ENCODE measurements at places on chromosomes 7 and 10. TPM values are rescaled to one million over a fixed set of nuclear protein-coding genes. Genes with fewer than 3 reads are reported as not detected.

The KLF14 gene
- 0.60 TPM for total RNA-seq

The EPHA1 gene
- total RNA-seq, result not detected

The CTAGE6 gene
- not detected for total RNA-seq

The AQP1 gene
- 25.9 TPM for total RNA-seq

The KDM7A gene
- 0.47 TPM for total RNA-seq

The VIPR2 gene
- total RNA-seq, result not detected

The JCAD gene
- total RNA-seq, result 3.2 TPM

The FXYD4 gene
- not detected for total RNA-seq

- DNase-seq, result no peak
Observed at GRCh38 chr7:98933321-98933720, 55.0 kb downstream of the TRRAP start.

- DNase-seq, result peak; percentile 88
Observed at GRCh38 chr7:26603631-26604030, 260.8 kb downstream of the SKAP2 start.

DNA sequence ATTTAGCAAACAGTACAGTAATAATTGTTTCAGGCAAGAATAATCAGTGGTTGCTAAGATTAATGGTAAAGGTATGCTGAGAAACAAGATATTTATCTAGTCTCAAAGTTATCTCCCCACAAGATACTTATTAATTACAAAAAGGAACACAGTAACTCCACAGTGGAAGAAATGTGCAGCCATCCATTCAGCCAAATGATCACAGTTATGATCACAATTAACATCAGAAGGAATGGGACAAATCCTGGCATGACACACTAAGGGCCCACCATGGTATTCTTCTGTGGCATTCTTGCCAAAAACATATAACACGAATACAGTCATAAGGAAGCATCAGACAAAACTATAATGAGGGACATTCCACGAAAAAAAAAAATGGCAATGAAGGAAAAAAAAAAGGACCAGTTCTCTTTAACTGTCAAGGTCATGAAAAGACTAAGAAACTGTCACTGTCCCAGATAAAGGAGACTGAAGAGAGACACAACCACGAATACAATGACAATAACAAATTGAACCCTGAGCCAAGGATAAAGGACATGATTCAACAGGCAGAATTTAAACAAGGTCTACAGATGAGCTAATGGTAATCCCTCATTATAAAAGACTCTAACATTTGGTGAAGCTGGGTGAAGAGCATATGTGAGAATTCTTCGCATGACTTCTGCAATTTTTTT lies 20.9 kb downstream of the NUDCD3 start:
- no peak for DNase-seq

DNA sequence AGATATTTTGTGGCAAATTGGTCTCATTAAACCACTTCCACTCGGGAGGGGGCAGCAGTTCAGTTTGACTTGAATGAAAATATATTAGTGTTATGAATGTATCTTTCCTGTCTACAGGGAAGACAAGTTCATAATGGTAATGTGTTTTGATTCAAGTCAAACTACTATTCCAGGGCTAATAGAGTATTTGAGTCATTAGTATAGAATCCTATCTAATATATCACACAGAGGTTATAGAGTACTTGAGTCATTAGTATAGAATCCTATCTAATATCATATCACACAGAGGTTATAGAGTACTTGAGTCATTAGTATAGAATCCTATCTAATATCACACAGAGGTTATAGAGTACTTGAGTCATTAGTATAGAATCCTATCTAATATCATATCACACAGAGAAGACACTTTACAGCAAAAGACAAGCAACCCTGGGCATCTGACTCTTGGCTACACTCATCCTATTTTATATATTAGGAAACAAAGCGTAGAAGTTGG lies 199.7 kb upstream of the MAGI2 start:
- peak; percentile 22 for DNase-seq

DNA sequence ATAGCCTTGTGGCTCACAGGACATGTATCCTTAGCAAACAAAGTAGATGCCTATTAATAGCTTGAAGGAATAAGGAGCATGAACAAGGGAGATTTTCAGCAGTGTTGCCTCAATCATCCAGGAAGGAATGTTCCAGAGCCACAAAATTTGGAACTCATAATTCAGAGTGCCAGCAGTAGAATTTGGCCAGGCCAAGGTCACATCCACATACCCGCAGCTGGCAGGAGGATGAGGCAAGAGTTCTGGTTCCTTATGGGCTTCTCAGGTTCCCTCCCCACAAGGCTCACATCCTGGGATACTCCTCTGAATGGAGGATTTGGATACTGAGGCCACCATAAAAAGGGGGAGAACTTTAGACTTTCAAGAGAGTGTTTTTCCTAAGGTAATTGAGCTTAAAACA lies 45.8 kb downstream of the SUFU start:
- no peak for DNase-seq

GRCh38 chr10:61643316-61643751 lies 19.4 kb upstream of the CABCOCO1 start:
- DNase-seq, result peak; percentile 57

GRCh38 chr10:12380999-12381398 lies 31.7 kb downstream of the CAMK1D start:
- no peak for DNase-seq

- DNase-seq, result no peak
Observed at GRCh38 chr10:49187950-49188761, at the start of gene TMEM273. TMEM273 (minus strand) TSS chr10:49188391; CDS start chr10:49188336, 55 bp downstream.

GRCh38 chr10:49667991-49668390 lies 11.5 kb upstream of the C10orf53 start:
- DNase-seq, result no peak

GRCh38 chr10:114603948-114604347 lies 54.1 kb downstream of the ABLIM1 start:
- DNase-seq, result peak; percentile 81

DNA sequence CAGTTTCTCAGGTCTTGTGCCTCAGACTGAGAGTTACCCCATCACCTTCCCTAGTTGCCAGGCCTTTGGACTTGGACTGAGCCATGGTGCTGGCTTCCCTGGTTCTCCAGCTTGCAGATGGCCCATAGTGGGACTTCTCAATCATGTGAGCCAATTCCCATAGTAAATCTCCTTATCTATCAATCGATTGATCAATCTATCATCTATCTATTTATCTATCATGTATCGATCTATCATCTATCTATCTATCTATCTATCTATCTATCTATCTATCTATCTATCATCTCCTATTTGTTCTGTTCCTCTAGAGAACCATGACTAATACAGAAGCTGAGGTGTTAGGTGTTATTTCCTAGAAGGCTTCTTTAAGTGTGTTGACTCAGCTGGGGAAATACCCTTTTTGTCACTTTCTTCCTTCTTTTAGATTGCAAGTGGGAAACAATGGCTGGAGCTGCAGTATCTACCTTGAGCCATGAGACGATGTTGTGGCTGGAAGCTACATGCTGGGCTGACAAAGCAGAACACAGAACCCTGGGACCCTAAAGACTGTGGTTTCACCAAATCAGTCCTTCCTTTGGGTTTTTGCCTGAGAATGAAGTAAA lies 234.7 kb upstream of the GLI3 start:
- peak; percentile 23 for DNase-seq

DNA sequence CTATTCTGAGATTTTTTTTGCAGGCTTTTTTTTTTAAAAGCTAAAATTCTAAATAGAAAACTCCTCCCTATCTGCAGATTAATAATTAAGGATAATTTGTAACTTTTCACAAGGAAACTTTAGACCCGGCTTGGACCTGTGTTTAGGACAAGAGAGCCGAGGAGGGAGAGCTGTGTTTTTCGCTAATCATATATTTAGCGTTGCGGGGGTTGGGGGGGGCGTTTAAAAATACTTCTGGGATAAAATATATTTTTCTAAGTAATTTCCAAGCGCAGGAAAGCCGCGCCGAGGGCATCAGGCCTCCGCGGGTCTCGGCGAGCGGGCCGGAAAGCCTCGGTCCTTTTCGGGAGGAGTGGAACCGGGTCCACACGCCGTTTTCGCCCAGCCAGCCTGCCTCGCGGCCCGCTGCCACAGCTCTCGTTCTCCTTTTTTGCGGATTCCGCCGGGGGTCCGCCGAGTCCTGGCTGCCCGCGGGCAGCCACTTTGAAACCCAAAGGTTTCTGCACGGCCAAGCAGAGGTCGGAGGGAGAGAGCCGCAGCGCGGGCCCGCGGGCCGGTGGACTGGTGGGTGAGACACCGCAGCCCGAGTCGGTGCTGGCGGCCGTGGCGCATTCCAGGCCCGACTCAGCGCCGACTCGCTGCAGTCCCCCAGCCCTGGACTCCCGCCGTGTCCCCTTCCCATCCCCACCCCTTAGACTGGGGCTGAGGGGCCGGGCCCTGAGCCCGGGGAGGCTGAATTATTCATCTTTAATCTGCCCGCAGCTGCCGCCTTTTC lies 2.3 kb downstream of the PAX2 start:
- DNase-seq, result no peak

DNA sequence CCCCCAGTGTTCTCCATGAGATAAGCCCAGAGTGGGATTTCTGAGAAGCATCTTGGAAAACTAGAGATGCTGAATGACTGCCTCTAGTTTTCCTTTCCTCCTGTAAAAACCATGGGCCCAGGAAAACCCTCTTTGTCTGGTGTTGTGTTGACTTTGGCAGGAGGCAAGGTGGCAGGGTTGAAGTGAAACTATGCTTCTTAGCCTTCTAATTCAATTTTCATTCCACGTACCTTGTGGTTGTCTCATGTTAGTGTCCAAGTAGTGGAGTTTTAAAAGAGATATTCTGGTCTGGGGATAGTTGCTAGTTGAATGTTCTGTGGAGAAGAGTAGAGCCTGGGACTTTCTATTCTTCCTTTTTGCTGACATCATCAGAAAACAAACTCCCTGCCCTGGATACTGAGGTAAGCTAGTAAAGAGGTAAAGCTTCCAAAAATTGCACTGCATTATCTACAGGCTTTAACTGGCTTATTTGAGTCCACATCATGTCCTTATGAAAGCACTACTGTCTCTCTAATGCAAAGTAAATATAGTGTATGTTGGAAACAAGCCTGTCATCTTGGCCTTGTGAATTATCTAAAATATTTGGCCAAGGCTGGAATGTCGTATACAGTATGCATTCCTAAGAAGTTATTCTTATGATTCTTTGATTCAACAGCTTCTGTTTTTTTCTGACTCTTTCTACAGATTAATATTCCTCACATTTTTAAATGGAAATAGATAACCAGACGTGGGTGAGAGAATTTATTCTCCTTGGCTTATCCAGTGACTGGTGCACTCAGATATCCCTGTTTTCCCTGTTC lies at the start of gene OR2F2:
OR2F2 (plus strand) TSS at position 708 of the 800 bp plus-strand sequence; CDS start at position 708, 0 bp downstream.
- DNase-seq, result peak; percentile 8

DNA sequence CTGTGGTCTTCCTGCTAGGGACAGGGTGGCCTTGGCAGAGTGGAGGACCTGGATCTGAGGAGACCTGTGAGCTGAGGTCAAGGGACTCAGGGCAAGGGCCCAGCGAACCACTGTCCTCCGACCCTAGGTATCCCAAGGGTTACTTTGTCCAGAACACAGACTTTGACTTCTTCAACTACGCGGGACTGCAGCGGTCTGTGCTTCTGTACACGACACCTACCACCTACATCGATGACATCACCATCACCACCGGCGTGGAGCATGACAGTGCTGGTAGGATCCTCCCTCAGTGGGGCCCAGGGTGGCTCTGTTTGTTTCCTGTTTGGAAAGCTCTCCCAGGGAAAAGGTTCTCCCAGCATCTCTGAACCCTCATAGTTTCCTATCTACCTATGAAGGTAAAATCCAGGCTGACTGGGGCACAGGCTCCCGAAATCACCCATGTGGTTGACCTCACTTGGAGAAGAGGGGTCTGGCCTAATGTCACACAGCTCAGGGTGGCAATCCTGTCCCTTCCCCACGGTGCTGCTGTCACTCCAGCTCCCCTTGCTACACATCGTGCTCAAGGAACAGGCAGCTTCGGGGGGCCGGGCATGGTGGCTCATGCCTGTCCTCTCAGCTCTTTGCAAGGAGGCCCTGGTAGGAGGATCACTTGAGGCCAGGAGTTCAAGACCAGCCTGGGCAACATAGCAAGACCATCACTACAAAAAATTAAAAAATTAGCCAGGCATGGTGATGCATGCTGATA lies 57.6 kb downstream of the ZNF727 start:
- no peak for DNase-seq

- DNase-seq, result no peak
Observed at GRCh38 chr10:19738440-19738839, 77.8 kb upstream of the PLXDC2 start.

- peak; percentile 47 for DNase-seq
Observed at GRCh38 chr10:58291538-58292174, 22.7 kb downstream of the CISD1 start.

- no peak for DNase-seq
Observed at GRCh38 chr10:48818861-48819520, 120.6 kb downstream of the LRRC18 start.

GRCh38 chr10:123666318-123667236 lies at the start of gene GPR26:
GPR26 (plus strand) TSS chr10:123666355; CDS start chr10:123666408, 53 bp downstream.
- no peak for DNase-seq

DNA sequence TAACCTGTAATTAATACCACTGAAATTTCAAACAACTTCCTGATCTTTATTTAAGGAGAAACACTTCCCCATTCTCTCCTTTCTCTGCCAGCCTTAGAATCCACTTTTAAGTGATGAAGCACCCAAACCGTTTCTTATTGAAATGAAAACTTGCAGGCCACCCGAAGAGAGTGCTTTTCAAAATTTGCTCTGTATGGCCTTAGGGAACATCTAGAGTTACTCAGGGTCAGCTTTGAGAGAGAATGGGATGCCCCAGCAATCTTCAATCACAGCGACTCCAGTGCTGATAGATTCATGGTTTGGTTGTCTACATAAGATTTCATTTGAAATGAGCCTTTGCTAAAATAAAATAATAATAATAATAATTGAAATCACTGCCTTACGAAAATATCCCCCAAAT lies 323.1 kb downstream of the PCLO start:
- DNase-seq, result peak; percentile 64

DNA sequence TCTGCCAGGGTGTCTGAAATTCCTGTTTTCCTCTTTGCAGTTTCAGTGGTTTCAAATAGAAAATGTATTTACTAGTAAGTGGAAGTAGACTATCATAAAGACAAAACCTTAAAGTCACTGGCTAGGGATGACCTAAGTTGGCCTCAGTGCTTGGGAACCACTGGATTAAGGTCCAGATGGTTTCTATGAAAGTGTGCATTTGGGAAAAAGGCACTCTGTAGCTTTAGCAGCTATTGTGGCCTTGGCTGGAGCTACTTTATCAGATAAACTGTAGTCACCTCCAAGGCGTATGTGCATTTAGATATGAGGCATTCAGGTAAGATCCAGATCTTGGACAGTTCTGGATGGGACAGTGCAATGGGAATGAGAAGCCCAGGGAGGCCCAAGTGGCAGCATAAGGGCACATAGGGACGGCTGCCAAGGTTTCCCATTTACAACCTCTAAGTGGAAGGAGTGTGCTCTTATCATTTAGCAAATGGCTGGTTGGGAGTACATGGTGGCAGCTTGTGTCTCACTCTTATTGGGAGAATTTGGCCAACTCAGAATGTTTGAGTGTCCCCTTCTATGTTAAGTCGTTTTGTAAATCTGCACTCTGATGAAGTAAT lies 185.6 kb downstream of the LRMDA start:
- DNase-seq, result no peak

All from A172 (cell line).